ENCODE measurements at places on chromosomes 7 and 10. TPM values are rescaled to one million over a fixed set of nuclear protein-coding genes. Genes with fewer than 3 reads are reported as not detected.

Gene PIK3AP1
- total RNA-seq = 10.5 TPM

Gene EPO
- not detected for total RNA-seq

- DNase-seq = no peak
These were observed 66.0 kb downstream of the CHCHD3 start for GRCh38 chr7:133015888-133016287.

- no peak for DNase-seq
These were observed 144.2 kb upstream of the EGR2 start for GRCh38 chr10:62960416-62960815.

- DNase-seq = no peak
These were observed 65.0 kb upstream of the IL6 start for GRCh38 chr7:22662036-22662435.
